ENCODE measurements at places on chromosomes 2 and 18.

- no peak for DNase-seq
These were observed 21.3 kb upstream of the SPP2 start for GRCh38 chr2:234029150-234029733.

DNA sequence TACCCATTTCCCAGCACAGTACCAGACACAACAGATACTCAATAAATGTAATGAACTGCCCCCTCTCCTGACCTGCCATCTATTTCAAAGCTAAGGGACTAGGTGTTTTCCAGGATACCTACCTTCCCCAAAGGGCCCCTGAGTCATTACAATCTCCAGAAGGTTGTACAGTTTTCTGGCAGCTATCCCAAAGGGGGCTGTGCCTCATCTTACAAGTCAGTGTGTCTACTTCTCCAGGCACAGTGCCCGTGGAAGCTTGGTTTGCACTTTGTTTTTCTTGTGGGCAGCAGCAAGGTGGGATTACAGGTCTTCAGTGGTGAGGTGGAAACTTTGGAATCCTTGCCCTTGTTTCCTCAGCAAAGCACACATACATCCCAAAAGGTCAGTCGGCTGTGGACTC is 62.8 kb upstream of the CYP26B1 start:
- DNase-seq: no peak

- DNase-seq: no peak
These were observed 77.1 kb downstream of the MBOAT2 start for GRCh38 chr2:8926356-8926755.

DNA sequence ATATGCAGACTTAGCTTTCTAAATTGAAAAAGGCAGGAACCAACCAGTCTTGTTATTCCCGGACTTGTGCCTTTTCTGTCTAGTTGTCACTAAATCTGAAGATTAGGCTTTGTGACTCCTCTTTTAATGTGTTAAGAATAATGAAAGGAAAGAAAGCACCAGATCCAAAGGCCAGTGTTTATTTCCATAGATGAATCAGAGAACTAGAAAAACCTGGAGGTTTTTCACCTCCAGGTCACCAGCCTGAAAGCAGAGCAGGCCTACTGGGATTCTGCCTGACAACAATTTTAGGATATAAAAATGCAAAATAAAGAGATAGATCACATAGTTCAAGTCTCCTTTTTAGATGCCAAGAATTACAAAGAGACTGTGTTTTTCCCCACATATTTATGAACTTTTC is 160.4 kb downstream of the GULP1 start:
- no peak for DNase-seq

- no peak for DNase-seq
These were observed 9.1 kb upstream of the KLHL30 start for GRCh38 chr2:238129166-238130010.

DNA sequence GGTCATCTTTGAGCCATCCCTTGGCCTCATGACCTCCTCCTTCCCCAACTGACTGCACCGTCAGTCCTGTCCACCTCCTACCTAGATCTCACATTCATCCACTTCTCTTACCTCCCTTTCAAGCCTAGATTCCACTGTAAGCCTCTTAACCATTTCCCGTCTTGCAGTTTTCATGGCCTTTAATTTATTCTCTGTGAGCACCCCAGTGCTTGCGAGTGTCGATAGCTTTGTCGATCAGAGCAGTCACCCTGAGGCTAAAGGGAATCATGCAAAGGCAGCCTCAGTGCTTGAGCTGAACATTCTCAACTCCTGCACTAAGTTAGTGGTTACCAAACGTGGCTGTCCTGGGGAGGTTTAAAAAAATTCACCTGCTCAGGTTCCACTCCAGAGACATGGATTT is 14.7 kb downstream of the ARHGAP25 start:
- no peak for DNase-seq

GRCh38 chr2:182020286-182021070 is 34.8 kb downstream of the PPP1R1C start:
- no peak for DNase-seq

DNA sequence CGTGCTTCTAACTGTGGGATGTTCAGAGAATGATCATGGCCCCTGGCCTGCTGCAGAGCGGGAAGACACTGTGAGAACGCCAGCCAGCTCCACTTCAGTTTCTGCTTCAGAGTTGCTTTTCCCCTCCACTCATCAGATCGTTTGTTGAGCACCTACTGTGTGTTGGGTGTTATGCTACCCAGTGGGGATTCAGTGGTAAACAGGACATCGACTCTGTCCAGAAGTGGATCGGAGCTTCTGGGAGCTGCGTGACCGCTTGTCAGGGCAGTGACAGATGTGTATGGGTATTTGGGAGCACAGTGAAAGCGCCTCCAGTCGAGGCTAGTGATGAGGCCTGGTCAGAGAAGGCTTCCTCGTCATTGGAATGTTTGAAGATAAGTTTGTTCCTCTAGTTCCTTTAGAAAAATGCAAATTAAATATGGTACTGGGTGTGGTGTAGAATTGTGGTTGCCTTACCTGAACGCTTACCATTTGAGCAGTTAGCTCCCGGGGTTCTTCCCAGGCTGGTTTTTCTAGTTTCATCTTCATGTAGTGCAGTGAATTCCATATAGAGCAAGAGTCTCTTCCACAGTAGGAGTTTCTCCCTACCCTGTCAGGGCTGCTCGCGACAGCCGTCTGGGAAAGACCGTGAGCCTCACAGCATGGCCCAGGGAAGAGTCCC is 2.8 kb downstream of the RAB12 start:
- DNase-seq: no peak

DNA sequence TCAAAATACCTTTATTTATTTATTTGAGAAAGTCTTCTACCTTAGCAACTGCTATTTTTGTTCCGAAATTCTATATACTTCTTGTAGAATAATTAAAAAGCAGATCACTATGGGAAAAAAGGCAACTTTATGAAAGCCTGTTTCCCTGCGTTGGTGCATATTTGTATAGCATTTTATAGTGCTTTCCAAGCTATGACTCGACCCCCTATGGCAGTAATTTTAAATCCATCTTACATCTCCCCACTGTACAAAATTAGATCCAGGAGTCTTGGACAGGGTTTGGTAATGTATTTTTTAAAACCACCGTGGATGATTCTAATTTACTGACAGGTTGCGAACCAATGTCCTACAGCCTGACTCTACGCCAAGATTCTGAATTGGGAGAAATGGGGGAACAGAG is 10.1 kb downstream of the TANK start:
- no peak for DNase-seq

- no peak for DNase-seq
These were observed 557.8 kb downstream of the SUCLG1 start for GRCh38 chr2:83901317-83901716.

DNA sequence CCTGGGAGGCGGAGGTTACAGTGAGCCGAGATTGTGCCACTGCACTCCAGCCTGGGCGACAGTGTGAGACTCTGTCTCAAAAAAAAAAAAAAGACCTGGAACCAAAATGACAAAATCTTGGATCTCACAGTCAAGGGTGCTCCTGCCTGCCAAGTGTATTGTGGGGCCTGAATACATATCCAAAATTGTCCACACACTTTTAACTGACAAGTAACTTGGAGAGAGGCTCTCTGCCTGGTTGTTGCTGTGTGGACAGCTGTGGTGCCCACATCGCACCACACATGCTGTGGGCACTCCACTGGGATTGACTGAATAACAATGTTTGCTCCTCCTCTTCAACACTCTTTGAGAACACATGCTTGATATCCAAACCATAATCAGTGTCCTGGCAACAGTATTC is 117.6 kb upstream of the REV1 start:
- DNase-seq: no peak

- DNase-seq: no peak
These were observed 17.4 kb downstream of the NRP2 start for GRCh38 chr2:205699515-205700289.

GRCh38 chr2:64325477-64325851 is 128.5 kb upstream of the LGALSL start:
- no peak for DNase-seq

GRCh38 chr2:212173756-212174510 is 364.7 kb downstream of the ERBB4 start:
- DNase-seq: no peak

DNA sequence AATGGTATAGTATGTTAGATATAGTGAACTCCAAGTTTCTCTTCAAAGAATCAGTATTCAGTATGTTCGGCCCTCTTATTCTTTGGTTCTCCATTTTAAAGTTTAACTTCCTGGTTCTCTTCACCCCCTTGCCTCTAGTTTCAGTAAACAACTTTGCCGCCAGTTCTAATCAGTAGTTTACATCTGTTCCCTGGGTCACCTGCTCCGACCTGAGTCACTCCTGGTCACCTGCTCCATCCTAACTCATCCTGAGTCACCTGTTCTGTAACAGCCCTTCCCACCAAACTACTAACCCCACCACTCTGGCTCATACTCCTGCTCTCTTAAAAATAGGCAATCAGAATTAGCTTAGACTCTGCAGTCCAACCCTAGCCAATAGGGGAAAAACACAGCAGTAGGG is 23.7 kb upstream of the TEX51 start:
- no peak for DNase-seq

DNA sequence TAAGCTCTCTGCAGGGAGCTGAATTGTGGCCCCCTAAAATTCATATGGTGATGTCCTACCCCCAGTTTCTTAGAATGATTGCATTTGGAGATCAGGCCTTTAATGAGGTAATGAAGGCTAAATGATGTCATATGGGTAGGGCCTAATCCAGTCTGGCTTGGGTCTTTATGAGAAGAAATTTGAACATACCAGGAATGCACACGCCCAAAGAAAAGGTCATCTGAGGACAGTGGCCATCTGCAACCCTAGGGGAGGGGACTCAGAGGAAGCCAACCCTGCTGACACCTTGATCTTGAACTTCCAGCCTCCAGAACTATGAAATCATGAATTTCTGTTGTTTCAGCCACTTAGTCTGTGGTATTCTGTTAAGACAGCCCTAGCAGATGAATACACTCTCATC is 426.7 kb downstream of the EPHA4 start:
- DNase-seq: no peak

DNA sequence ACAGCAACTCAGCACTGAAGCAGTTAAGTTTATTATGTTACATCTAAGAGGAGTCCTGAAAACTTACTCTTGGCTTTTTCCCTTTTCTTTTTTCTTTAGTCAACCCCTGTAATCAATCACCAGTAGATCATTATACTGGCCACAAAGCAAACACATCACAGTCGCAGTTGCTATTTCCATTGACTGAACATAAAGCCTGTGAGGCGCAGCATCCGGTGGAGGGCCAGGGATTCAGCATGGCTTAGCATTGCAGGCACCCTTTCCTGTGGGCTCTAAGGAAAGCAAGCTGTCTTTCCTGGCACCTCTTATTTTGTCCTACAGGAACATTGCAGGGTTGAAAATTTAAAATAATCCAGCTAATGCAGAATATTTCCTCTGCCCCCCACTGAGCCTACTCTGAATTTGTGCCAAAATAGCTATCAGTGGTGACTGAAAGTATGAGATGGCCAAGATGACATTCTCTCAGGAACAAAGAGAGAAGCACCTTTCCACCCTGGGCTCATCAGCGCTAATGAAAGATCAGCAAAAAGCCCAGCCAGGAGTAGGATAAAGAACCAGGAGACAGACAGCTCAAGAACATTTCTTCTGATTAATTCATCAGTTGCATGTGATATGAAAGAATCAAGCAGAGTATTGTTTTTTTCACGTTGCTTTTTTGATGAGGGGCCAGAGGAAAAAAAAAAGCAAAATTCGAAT is 85.3 kb upstream of the SULT1C3 start:
- no peak for DNase-seq

GRCh38 chr18:2657788-2658458 is 2.4 kb downstream of the SMCHD1 start:
- peak; percentile 82 for DNase-seq

DNA sequence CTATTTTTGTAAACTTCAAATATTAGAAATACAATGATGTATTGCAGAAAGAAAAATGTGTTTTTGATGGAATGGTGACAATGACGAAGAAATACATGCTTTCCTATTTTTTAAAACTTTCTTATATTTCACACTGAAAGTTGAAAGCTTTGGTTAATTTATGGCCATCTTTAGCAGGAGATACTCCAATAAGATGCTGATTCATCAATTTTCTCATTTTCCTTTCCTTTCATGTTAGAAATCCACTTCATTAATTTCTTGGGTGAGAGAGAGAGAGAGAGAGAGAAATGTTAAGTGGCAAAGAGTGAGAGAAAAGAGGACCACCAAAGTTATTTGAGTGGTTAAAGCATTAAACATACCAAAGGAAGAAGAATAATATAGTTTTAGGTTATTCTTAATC is 28.6 kb upstream of the MAP2 start:
- no peak for DNase-seq

DNA sequence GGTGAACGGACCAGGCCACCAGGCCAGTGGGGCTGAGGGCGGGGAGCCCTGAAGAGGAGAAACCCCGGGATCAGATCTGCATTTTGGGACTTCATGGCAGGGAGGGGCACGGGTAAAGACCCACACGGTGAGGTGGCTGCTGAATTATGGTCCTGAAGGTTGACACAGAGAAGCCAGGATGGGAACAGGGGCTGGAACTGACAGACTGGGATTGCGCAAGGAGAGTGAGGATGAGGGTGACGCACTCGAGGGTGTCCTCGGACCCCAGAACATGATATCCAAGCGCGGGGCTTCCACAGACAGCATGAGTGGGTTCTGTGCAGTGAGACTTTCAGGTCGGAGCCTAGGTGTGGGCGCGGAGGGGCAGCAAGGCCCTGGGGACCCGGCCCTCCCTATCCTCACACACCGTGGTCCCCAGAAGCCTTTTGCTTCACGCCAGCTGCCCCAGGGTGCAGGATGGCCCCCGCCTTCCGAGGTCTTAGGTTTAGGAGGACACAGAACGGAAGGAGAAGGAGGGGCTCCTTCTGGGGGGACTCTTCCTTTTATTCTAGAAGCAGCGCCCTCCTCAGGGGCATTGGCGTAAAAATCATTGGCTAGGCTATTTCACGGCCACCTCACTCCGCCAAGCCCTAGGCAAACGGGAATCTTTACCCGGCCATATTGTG is 416.8 kb upstream of the HS6ST1 start:
- peak; percentile 33 for DNase-seq

DNA sequence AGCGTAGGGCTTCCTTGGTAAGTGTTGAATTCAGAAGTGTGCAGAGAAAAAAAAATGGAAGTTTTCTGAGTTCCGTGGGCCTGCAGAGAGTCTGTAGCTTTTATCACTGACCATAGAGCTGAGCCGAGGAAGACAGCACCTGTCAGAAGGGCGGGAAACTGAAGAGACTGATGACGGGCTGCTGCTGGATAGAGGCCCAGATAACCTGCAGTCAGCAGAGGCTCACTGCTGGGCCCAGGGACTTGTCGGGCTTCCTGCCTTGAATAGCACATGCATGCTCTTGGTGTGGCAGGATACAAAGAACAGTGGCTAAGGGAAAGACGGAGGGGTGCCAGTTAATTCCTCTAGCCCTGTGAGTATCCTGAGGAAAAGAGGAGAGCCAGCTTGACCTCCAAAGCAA is 166.4 kb downstream of the MGAT5 start:
- DNase-seq: no peak

All from AML-193 (cell line).